ENCODE measurements at places on chromosomes 3 and 15.
A peak's percentile ranks its signal among the peaks of the same experiment; 100 is the strongest.

DNA sequence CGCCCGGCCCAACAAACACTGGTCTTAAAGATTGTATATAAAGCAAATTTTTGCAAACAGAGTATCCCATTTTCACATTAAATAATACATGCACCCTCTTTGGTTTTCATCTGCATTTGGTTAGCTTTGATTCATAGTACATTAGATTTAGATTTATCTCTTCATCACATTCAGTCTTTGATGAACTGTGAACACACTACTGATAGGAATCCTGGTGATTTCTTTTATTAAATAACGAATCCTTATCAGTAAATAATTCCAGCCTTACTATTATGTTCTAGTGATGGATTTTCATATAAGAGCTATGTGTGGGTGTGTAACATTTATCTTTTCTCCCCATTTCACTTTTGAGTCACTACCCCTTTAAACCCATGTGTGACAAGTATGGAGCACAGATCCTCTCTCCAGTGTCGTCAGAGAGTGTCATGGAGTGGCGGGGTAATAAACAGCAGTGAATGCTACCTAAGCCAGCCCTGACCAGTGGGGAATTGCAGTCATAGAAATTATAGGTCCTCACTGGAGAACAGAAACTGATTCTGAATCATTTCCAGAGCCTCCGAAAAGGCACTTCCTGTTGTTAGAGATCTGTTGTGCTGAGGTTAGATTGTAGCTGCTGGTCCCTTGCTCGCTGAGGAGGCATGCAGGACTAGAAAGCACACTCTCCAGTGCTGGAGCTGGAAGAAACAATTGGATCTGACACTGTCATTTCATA lies 22.0 kb downstream of the SLC7A14 start:
- peak; percentile 62 for DNase-seq

GRCh38 chr3:2540115-2540514 lies 441.4 kb downstream of the CNTN4 start:
- no peak for DNase-seq

DNA sequence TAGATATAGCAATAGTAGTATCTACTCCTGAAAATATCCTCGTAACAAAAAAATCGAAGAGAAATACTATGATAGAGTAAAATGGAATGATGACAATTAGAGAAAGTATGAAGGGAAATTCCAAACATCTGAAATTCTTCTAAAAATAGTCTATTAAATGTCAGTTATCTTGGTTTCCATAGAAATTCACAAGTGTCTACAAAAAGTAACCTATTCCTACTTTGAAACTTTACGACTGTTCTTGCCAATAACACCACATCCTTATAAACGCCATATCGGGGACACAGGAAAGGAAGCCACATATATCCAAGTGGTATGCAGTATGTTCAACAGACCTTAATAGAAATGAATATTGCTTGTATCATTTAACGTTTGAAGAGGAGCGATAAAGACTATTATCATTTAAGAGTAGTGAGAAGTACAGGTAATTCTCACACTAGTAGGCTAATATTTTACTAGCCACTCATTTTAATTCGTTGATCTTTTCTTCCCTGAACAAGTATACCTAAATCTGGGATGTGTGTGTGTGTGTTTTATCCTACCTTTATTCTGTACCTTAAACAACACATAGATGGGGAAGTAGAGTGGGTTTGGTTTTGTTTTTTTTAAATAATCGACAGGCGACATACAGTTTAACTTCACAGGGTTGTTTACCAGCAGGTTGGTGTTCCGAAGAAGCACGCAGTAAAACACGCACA lies 1.2 kb downstream of the GPR176 start:
- no peak for DNase-seq

- no peak for DNase-seq
These were observed 25.0 kb upstream of the RPP14 start for GRCh38 chr3:58281069-58281468.

DNA sequence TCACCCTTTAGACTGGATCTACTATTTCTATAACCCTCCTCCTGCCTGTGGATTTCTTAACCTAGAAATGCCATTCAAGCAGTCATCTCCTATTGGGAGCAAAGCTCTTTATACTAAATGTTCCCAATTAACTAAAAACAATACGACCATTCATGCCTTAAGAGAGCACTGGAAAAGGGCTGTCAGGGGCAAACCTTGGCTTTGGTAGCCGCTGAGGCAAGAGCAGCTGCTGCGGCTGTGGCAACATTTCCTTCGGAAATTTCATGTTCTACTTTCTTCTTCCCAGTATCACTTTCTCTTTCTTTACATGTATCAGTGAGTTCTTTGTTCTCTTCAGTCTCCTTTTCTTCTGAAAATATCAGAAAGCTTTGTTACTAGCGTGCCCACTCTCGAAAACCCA lies 56.3 kb upstream of the CSPG5 start:
- DNase-seq, result no peak

DNA sequence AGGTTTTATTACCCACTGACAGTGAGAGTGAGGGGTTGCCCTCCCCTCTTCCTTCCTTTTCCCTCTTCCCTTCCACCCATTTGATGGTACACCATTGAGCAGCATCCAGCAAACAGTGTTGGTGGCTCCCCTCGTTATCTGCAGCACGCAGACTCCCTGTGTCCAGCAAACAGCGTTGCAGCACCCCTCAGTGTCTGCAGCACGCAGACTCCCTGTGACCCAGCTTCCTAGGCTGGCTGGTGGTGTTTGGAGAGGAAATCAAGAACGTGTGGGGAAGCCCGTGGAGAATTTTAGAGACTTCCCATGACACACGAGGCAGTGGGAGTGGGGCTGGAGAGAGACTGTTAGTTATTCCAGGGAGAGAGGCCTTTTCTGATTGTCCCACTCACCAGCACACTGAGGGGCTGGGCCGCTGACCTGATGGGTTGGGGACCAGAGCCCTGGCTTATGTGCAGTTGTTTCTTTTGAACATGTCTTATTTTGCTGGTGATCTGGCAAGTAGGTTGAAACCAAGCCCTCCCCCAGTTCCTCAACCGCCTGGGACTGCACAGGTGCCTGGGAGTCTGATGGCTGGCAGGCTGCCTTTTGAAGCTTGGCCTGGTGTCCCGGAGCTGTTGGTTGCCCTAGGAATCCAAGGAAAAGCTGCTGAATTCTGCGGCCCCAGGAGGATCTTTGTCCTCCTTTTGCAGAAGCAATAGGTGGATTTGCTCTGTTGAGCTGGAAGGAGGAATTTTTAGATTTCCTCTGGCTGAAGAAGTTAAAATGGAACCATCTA lies 19.0 kb downstream of the APBA2 start:
- no peak for DNase-seq

- no peak for DNase-seq
These were observed 6.8 kb downstream of the ALDH1A2 start for GRCh38 chr15:58058729-58059128.

- no peak for DNase-seq
These were observed 2.1 kb upstream of the RYK start for GRCh38 chr3:134252766-134253165.

GRCh38 chr3:141360888-141361598 lies 7.3 kb upstream of the ZBTB38 start:
- no peak for DNase-seq

GRCh38 chr3:31407665-31408064 lies 125.1 kb upstream of the STT3B start:
- no peak for DNase-seq

DNA sequence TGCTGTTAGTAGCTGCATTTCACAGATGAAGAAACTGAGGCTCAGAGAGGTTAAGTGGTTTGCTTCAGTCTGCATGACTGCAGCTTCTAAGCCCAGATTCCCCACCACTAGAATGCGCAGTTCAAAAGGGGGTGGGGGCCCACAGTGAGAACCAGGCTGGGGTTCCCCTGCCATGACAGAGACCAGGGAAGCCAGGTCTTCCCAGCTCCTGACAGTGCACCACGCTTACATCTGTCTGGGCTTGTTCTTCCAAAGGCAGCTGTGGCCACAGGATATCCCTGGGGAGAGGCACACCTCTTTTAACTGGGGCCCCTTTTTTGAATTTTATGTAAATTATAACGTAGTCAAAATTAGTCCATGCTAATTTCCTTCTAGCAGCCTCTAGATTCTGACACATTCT lies 5.3 kb downstream of the PLEKHO2 start:
- no peak for DNase-seq

DNA sequence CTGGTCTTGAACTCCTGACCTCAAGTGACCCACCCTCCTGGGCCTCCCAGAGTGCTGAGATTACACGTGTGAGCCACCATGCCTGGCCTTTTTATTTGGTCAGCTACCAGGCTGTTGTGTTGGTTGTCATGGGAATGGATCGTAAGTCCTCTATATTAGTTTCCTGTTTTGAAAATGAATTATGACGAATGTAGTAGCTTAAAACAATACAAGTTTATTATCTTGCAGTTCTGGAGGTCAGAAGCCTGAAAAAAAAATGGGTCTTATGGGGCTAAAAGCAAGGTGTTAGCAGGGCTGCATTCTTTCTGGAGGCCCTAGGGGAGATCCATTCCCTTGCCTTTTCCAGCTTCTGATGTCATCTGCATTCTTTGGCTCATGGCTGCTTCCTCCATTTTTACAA lies 25.1 kb upstream of the HERC1 start:
- DNase-seq, result no peak

- DNase-seq, result no peak
These were observed 41.7 kb downstream of the CADPS start for GRCh38 chr3:62833538-62833937.

GRCh38 chr3:5022187-5022965 lies 43.1 kb downstream of the BHLHE40 start:
- DNase-seq, result no peak

DNA sequence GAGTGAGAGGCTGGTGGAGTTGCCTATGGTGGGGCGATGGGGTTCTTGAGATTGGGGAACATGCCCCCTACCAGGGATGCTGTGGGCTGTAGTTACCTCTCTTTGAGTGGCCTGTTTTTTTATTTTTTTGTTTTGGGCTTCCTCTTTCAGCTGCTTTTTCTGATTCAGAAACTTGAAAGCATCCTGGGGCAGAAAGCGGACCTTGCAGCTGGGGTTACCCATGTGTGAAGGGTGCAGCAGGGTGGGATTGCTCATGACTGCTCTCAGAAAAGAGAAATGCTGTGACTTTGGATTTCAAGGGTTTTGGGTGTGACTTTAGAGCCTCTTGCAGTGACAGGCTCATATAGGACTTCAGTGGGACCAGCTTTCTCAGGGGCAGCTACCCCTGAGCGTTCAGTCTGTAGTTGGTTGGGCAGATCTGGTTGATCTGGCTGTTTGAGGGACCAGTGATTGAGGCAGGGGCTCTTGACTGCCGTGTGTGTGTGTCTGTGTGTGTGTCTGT lies 1.8 kb downstream of the LIMD1 start:
- DNase-seq, result no peak

DNA sequence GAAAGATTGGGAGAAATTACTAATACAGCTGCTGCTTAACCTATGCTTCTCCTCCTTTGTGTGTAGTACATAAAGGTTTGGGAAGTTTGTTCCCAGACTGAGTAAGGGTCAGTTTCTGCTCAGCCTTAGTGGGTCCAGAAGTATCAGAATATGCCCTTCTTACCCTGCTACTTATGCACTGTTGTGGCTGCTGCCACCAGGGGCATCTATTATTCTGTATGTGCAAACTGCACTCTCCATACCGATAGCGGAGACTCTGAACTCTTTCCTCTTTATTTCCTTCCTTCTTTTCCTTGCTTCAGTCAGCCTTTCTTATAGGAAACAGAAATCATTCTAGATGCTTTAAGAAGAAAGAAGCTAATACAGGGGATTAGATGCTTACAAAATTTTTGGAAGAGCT lies 4.0 kb downstream of the NEDD4 start:
- no peak for DNase-seq

- no peak for DNase-seq
These were observed 30.6 kb downstream of the CRTAP start for GRCh38 chr3:33144433-33144832.

DNA sequence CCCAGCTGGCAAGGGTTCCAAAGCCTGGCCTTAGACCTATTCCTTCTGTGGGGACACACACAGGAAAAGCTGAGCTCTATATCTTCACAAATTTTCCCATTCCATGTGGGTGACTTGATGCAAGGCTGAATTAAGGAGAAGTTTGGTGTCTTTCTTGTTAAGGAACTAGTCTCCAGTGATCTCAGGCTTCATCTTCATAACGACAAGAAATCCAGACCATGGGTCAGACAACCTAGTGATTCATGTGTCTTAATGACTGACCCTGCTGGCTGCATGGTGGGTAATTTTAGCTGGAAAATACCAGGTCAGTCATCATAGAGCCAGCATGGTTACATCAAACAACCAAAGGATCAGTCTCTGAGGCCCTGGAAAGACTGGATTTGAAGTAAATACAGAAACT lies 112.7 kb upstream of the SLC4A7 start:
- no peak for DNase-seq

DNA sequence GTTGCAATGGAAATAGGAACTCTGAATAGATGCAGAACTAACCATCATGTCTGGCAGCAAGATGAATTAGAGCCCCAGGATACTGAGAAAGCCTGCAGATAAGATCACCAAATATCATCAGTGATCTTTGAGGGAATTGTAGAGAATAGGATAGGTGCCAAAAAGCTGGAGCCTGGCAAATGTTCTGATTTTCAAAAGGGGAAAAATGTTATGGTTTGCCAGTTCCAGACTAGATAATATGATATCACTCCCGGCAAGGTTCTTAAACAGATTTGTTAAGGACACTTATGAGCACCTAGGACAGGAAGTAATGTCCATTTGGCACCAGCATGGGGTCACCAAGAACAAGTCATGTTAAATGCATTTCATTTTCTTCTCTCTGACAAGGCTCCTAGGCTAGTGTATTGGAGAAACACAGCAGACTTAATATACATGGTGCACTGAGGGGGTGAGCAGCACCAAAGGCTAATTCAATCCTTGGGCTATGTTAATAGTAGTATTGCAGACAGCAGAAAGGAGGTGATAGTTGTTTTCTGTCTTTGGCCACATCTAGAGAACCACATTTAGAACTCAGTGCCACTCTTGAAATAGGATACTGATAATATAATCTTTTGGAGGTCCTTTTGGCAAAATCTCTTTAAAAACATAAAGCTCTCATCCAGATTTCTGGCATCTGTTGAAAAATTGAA lies 4.8 kb downstream of the SRGAP3 start:
- no peak for DNase-seq

- no peak for DNase-seq
These were observed 53.1 kb downstream of the BOC start for GRCh38 chr3:113264283-113265131.

All from T-helper 1 cell (primary cell).